Activated CD4-positive, alpha-beta T cell treated with anti-CD3 and anti-CD28 coated beads for 36 hours (primary cell): ENCODE measurements at places on chromosomes 1 and 21.
A peak's percentile ranks its signal among the peaks of the same experiment; 100 is the strongest.

GRCh38 chr1:214439352-214440119 is 111.9 kb downstream of the PTPN14 start:
- DNase-seq: peak; percentile 79

GRCh38 chr1:56268519-56269140 is 310.7 kb downstream of the PLPP3 start:
- DNase-seq: no peak

DNA sequence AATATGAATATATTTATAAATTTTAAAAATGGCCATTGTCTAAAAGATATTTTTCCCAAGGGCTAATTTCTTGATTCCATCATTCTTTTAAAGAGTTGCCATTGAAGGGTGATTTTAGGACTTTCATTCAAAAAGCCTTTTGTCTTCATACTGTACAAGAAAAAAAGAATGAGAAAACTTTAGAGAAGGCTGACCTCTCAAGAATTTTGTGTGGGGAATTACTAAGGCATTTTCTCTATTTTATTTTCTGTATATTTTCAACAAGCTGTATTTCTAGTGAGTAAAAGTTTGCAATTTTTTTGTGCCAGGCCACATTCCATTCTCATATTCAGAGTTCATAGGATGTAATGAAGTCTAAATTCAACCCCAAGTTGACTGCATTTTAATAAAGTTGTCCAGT is 49.3 kb downstream of the IVNS1ABP start:
- no peak for DNase-seq

DNA sequence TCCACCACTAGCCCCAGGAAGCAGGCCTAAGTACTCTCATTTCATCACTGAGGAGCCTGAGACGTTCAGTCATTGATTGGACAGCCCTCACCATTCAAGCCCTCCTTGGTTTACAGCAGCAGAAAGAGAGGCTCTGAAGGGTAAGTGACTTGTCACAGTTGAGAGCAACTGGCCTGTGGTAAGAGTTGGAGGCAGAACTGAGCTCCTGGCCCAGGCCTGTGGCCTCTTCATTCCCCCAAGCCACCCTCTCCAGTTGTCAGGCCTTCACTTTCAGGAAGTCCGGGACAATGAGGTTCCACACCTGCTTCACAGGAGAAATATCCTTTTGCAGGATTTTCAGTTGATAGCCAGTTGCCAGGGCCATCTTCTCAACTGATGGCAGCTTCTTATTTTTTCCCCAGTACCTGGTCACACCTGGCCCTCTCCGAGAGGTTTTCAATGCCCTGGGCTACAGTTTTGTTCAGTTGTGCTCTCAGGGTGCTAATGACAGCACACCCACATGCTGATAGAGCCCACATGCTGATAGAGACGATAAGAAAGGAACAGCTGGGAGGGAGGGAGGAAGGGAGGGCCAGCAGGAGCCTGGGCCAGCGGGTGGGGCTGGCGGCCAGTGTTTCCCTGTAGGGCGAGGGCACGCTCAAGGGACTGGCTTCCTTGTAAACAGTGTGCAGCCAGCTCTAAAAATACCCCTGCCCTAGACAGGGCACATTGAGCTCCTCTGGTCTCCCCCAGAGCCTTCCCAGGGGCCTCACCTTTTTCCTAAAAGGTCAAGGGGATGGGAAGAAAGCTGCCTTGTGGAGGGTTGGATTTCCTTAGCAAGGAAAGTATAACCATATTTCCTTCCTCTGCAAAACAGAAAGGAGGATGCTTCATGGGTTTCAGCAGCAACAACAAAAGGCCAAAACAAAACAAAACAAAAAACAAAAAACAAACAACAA is 112.7 kb upstream of the JUN start:
- no peak for DNase-seq

- peak; percentile 32 for DNase-seq
These were observed 7.3 kb downstream of the SCNN1D start for GRCh38 chr1:1287288-1288110.

GRCh38 chr1:2501041-2501819 is 25.1 kb downstream of the PLCH2 start:
- DNase-seq: no peak

GRCh38 chr1:207346513-207346912 is 25.0 kb downstream of the CD55 start:
- DNase-seq: no peak

GRCh38 chr1:99648107-99648506 is 2.2 kb downstream of the PALMD start:
- DNase-seq: no peak

- no peak for DNase-seq
These were observed 11.4 kb upstream of the DNASE2B start for GRCh38 chr1:84386716-84387479.

DNA sequence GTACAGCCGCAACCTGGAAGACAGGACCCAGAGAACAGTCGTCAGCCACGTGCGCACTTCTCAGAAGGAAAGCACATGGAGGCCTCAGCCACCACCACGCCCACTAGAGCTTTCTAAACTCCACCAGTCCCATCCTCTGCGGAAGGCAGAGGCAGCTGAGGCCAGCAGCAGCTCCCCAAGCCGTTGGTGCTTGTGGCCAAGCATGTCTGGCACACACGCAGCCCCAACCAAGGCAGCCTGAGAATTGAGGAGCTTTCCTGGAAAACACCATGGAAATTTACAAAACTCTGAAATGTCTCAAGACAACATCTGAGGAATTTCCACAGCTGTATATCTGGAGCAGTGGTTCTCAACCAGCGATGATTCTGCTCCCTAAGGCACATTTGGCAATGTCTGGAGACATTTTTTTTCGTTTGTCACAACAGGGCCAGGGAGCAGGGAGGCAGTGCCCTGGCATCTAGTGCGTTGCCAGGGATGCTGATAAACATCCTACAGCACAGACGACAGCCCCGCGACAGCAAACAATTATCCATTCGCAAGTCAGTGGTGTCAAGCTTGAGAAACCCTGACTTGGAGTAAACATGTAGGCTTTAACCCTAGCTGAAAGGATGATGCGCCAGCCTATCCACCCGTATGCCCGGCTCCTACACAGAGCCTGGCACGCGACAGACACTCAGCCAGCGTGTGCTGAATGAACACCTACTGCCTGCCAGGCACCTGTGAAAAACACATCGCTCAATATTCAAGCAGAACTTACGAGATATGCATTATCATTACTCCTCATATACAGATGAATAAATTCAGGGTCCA is 24.7 kb downstream of the NPHP4 start:
- DNase-seq: no peak

GRCh38 chr1:245730801-245731200 is 576.0 kb downstream of the KIF26B start:
- no peak for DNase-seq

DNA sequence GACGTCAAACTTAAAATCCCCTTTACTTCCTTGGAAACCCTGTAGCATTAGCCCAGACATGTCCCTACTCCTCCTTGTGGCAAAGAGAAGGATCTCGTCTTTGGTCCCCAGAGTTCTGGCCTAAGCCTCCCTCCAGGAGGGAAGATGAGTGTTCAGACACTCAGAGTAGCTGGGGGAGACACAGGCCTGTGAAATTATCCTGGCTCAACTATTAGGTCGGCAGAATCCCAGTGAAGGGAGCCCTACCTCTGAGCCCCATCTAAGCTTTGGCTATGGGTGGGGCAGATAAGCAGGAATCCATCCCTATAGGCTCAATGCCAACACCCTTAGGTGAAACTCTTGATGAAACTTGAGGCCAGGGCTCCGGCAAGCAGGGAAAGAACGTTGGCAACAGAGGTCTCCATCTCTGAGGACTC is 1.7 kb upstream of the SFN start:
- DNase-seq: no peak
